Ureter (tissue), 1 donor: ENCODE measurements at places on chromosomes 2 and 18.

DNA sequence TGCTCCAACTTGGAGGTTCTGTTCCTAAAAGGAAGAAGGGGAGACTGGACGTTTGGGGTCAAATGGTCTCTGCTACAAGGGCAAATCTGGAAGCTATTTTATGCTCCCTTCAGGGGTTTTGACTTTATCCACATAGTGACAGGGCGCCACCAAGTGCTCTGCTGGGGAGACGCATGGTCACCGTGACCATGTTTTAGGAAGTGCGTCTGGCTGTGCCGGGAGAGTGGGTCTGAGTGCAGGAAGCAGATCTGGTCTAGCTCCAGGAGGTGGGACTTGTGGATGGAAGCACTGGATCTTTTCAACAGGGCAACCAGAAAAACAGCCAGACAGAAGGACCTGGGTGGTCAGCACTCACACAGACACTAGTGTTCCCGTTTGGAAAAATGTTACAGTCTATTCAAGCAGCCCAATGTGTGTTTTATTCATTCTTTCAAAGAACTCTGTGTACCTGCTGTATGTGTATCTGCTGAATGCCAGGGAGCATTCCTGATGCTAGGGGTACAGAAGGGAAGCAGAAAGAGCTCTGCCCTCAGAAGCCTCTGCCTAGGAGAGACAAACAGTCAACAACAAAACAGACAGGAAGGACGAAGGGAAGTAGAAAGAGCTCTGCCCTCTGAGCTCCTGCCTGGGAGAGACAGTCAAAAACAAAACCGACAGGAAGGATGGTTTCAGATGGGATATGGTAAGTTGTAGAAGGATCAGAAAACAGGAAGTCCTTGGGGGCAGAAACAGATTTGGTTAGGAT is 14.3 kb downstream of the IMPA2 start:
- peak; percentile 73 for DNase-seq

GRCh38 chr2:200216310-200216709 is 90.2 kb upstream of the SPATS2L start:
- DNase-seq = no peak

- no peak for DNase-seq
Observed at GRCh38 chr2:53668624-53669026, 99.0 kb upstream of the CHAC2 start.

DNA sequence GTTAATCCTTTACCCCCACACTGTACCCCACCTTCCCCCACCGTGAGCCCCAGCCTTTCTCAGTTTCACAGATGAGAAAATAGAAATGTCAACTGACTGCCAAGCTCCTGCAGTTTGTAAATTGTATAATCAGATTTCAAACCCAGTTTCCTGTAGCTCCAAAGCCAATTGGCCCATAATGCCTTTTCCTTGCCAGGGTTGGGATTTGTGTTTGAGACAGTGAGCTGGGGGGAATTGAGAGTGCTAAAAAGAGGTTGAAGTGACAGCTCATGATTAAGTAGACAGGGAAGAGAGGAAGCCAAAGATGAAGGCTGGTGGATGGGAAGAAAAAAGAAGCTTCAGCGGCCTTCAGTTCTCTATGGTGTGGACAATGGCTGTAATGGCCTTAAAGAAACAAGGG is 10.7 kb downstream of the OSBPL6 start:
- no peak for DNase-seq

DNA sequence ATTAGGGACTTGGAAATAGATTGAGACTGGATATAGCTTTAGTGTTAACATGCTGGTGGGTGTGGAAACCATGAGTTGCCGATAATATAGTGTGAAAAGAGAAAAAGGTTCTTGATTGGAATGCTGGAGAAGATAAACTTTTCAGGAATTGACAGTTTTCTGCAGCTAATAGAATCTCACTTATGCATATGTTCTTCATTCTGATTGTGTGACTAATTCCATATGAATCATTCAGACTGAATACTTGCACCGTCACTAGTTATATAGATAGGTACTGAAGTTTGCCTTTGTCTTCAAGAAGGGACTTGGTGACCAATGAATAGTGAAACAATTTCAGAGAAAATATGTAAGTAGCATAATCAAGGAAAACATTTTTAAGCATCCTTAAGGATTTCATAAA is 225.7 kb upstream of the FOSL2 start:
- DNase-seq = no peak

- no peak for DNase-seq
Observed at GRCh38 chr18:49608366-49609255, 46.8 kb downstream of the LIPG start.

- no peak for DNase-seq
Observed at GRCh38 chr18:75393721-75394120, 33.8 kb downstream of the SMIM21 start.

DNA sequence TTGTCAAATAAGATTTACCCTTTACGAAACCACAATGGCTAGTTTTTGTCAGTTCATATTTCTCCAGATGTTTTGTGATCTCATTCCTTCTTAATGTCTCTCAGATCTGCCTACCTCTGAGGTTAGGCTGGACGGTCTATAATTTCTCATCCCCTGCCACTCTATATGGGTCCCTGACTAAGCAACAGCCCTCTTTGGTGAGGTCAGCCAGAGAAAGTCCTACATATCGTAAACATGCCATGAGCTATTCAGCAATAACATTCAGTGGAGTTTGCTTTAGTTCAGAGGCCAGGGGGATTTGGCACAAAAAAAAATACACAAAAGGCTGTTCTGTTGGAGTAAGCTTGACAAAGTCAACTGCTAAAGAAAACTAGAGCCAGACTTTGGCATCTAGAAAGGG is 192.1 kb upstream of the NCKAP5 start:
- DNase-seq = no peak

- DNase-seq = no peak
Observed at GRCh38 chr2:37653805-37654378, 17.6 kb downstream of the CDC42EP3 start.

GRCh38 chr2:153557211-153557610 is 78.6 kb upstream of the RPRM start:
- no peak for DNase-seq

- DNase-seq = no peak
Observed at GRCh38 chr18:13641551-13642439, 84.6 kb downstream of the FAM210A start.

GRCh38 chr2:9473308-9473984 is 905 bp upstream of the IAH1 start:
- DNase-seq = no peak
